ENCODE measurements at places on chromosomes 2 and 18.

- DNase-seq = no peak
These were observed 264.6 kb upstream of the TRIB2 start for GRCh38 chr2:12452185-12452584.

- no peak for DNase-seq
These were observed 396.2 kb upstream of the HS6ST1 start for GRCh38 chr2:128714851-128715312.

DNA sequence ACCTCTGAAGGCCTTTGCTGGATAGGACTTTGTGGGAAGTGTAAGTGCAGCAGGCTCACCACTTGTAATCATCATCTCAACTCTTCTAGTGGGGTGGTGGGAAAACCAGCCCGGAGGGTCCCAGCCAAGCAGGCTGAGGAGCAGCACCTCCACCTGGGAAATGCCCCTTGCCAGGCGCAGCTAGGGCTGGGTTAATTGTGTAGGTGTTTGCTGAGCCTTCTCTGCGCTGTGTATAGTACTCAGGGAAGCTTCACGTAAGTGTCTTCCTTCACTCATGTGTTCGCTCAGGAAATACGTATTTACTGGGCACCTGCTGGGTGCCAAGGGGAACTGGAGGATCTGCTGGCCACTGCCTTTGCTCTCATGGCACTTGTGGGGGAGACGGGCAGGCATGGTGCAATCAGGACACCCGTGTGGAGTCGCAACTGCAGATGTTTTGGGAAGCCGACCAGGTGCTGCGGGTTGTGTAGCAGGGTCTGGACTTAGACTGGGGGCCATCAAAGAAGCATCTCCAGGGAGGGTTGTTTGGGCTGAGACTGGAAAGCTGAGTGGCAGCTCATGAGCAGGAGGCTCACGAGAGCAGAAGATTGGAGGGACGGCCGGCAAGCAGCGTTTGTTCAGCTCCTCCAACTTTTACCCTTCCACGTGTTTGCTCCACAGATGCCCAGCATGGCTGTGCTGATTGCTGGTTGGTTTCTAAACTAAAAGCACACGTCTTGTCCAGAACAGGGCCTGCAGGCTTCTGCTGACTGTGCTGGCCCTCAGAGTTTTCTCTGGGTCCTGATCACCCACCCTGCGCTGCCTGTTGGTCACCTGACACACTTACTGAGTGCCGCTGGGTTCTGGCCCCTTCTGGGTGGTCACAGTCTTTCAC, 164.6 kb downstream of the LDLRAD4 start:
- no peak for DNase-seq

GRCh38 chr2:203451689-203452088, 83.4 kb downstream of the RAPH1 start:
- DNase-seq = no peak
